GM23338 (cell line): ENCODE measurements at places on chromosomes 12 and 14. TPM values are rescaled to one million over a fixed set of nuclear protein-coding genes. Genes with fewer than 3 reads are reported as not detected.

DNA sequence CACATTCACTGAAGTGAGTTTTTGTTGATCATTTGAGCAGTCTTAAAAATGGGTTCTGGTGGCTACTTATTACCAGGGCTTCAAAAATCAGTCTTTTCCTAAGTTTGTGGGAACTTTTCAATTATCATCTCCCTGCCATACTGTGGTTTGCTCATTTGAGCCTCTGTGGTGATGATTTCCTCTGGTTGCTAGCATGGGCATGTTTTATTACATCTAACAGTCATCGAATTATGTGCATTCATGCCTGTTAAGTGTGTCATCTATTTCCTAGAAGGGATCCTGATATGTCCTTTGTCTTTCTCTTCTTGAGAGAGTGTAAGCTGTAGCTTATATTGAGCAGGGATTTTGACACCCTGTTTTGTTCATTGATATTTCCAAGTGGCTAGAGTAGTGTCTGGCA lies 116.8 kb downstream of the WIF1 start:
- H3K4me3 ChIP-seq: no peak overlapping the region
- H3K36me3 ChIP-seq: no peaks in the 10 kb centered on the region
- no peak overlapping the region for H3K27ac ChIP-seq
- DNase-seq: no peak
- H3K4me1 ChIP-seq: peaks cover 11% of the 10 kb centered on the region

- H3K27me3 ChIP-seq: no peaks in the 10 kb centered on the region
- H3K4me3 ChIP-seq: no peak overlapping the region
- peaks cover 71% of the 10 kb centered on the region for H3K4me1 ChIP-seq
- no peak overlapping the region; the same call in 1 of the 2 replicates for H3K27ac ChIP-seq
- no peaks in the 10 kb centered on the region for H3K36me3 ChIP-seq
- no peak for DNase-seq
Measured at GRCh38 chr14:77043177-77043983, 14.9 kb upstream of the IRF2BPL start.

DNA sequence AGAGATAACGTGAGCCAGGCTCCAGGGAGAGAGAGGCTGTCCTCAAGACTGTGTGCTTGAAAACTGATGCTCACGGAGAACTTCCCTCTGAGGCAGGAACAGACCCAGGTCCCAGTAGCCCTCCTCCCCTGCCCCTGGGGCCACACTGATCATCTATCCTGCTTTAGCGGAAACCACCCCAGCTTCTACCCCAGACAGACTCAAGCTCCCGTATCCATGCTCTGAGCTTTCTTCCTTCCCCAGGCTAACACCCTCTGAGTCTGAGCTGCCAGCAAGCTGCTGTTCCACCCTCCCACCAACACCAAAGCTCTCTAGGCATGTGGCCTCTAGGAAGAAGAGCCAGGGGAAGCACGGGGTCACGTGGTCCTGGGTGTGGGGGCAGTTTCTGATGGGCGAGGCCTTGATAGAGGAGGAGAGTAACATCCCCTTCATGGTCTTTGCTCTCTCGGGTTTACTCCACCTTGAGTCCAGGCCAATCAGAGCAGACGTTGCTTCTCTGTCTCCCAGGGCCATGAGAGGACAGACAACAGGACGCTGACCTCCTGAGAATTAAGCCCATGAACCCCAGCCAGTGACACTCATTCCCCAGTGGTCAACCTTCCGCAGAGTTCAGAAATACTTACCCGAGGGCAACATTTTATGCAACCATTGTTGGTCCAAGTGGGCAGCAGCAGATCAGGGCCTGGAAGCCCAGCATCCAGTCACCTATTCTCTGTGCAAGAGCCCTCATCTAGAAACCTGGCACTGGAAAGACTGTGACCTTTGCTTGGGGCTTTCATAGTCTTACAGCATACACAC lies 1.4 kb downstream of the PCK2 start:
- peaks cover 18% of the 10 kb centered on the region for H3K4me1 ChIP-seq
- DNase-seq: peak; percentile 80
- peaks cover 4% of the 10 kb centered on the region for H3K36me3 ChIP-seq
- H3K4me3 ChIP-seq: peak overlapping the region; percentile 100

Gene CLMN
- polyA plus RNA-seq: 2.8 and 3.2 TPM in 2 replicates

GRCh38 chr12:39638178-39638577 lies 18.6 kb upstream of the ABCD2 start:
- H3K4me1 ChIP-seq: no peaks in the 10 kb centered on the region
- H3K4me3 ChIP-seq: no peak overlapping the region
- no peaks in the 10 kb centered on the region for H3K27me3 ChIP-seq
- no peaks in the 10 kb centered on the region for H3K36me3 ChIP-seq
- H3K27ac ChIP-seq: no peak overlapping the region
